ENCODE measurements at places on chromosomes 7 and 10.
A peak's percentile ranks its signal among the peaks of the same experiment; 100 is the strongest.

DNA sequence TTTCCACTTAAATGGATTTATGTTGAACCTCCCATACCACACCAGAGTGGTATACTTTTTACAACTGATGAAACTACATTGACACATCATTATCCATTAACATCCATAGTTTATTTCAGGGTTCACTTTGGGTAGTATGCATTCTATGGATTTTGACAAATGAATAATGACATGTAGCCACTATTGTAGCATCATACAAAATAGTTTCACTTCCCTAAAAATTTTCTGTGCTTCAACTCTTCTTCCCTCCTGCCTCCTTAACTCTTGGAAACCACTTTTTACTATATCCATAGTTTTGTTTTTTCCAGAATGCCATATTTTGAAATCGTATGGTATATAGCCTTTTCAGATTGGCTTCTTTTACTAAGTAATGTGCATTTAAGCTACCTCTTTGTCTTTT lies 199.5 kb upstream of the TMEM196 start:
- DNase-seq: no peak

- no peak for DNase-seq
Observed at GRCh38 chr10:132497063-132497680, 40.4 kb upstream of the INPP5A start.

DNA sequence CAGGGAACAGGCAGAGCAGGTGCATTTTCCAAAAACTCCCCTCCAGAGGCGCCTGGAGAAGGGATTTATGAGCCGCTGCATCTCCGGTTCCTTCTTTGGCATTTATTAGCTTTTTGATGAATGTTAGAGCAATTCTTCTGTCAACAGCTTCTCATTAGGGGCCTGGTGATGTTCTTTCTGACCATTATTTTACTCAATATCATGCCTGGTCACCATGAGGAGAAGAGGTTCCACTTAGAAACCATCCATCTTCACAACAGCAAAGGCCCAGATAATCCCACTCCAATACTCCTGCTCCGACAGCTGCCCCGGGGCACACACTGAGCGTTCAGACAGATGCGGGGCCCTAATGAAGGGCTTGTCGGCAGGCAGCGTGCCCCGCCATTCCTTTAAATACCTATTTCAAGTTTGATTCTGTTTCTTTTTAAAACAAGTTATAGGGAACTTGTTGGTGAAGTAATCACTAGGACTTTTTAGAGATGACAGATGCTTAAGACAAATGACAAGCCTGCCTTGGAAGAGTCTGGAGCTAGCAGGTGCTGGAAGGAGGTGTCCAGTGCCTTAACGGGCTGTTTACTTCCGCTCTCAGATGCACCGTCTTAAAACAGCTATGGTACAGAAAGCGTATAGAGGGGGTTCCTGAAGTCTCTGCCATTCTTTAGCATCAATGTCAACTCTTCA lies 31.7 kb downstream of the ECHDC3 start:
- DNase-seq: no peak

- no peak for DNase-seq
Observed at GRCh38 chr10:95451568-95452524, 109.3 kb downstream of the SORBS1 start.

- DNase-seq: peak; percentile 18
Observed at GRCh38 chr7:46776790-46777189, 805.1 kb downstream of the TNS3 start.

Measured in KBM-7 (cell line).